ENCODE measurements at places on chromosomes 5 and 9.
A peak's percentile ranks its signal among the peaks of the same experiment; 100 is the strongest.

DNA sequence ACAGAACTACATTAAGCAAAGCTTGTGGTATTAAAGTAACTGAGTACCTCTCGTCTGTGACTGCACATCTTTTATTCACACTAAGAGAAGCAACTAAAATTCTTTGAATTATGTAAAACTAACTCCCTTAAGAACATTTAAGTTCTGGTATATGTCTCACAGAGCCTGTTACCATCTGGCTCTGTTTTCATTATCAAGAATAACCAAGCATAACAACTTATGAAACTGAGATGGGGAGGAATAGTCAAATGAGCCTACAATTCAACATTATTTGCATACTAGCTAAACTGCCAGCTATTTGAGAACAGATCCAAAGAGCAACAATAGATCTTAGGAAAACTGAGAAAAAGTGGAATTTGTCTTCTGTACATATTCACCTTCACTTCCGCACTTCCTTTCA, 25.3 kb upstream of the ISOC1 start:
- DNase-seq = no peak

GRCh38 chr9:133602277-133602676, 6.9 kb downstream of the FAM163B start:
- DNase-seq = no peak

GRCh38 chr9:35813434-35814105, 1.3 kb downstream of the HINT2 start:
- no peak for DNase-seq

DNA sequence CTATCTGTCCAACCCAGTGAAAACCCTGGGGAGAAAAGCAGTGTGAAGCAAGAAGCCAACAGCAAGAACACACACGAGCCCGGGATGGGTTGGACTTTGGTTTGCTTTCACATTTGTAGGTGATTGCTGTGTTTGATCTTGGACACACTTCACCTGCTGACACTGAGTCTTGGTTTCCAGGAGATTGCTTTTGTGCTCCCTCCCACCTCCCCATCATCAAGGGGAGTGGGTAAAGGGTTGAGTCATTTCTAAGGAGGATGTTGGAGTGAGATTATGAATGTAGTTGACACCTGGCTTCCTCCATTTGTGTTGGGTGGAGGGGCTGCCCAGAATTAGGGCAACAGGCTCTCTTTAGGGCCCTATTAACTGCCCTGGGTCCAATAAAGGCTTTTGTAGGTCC, 37.5 kb downstream of the ANKDD1B start:
- DNase-seq = no peak

DNA sequence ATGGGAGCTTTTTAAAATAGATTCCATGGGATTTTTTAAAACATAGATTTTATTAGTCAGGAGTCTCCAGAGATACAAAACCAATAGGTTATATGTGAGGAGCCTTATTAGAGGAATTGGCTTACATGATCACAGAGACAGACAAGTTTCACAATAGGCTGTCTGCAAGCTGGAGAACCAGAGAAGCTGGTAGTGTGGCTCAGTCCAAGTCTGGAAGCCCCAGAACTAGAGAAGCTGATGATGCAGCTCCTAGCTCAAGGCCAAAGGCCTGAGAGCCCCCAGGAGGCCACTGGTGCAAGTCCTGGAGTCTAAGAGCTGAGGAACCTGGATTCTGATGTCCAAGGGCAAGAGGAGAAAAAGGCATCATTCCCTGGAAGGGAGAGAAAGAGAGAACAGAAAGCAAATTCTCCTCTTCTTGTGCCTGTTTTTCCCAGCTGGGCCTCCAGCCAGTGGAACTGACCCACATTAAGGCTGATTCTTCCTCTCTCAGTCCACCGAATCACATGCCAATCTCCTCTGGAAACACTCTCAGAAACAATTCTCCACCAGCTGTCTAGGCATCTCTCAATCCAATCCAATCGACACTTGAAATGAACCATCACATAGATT, 59.3 kb downstream of the AHRR start:
- peak; percentile 35 for DNase-seq

Measured in AG09319 (cell line).